ENCODE measurements at places on chromosomes 7 and 10.

GRCh38 chr7:937856-938484 is 16.5 kb downstream of the ADAP1 start:
- DNase-seq = no peak

DNA sequence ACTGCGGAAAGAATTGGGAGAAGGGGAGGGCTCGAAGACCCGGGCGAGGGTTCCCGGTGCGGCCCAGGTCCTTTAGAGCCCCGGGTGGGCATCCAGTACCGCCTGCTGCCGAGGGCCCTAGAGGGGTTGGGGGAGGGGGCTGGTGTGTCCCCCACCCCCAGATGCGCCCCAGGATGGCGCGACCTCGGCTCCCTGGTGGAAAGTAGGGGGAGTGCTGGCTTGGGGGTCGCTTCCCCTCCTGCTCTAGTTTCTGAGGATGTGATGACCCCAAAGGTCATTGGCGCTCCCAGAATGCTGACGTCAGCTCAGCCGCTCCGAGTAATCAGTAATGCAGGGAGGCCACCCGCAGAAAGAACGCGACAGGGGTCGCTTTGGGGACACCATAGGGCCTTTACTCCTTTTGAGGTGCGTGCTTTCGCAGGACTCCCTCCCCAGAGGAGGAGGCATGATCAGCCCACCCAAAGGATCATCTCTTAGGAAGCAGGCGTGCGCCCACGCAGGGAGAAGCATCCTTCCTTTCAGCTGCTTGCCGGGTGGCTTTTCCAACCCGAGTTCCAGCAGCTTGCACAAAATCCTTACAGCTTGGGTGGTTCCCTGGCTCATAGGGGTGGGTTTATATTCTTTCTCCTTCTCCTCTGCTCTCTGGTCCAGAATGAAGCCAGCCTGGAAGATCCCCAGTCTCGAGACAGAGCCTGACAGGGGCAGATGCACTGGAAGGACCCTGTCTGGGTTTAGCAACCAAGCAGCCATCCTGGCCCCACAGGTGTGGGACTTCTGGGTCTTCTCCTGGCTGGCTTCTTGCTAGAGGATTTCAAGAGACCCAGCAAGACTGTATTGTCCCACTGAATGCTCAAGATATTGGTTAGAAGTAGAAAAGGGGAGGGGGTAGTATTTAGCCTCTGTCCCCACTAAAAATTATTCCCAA is 1.3 kb upstream of the PRKAG2 start:
- no peak for DNase-seq

DNA sequence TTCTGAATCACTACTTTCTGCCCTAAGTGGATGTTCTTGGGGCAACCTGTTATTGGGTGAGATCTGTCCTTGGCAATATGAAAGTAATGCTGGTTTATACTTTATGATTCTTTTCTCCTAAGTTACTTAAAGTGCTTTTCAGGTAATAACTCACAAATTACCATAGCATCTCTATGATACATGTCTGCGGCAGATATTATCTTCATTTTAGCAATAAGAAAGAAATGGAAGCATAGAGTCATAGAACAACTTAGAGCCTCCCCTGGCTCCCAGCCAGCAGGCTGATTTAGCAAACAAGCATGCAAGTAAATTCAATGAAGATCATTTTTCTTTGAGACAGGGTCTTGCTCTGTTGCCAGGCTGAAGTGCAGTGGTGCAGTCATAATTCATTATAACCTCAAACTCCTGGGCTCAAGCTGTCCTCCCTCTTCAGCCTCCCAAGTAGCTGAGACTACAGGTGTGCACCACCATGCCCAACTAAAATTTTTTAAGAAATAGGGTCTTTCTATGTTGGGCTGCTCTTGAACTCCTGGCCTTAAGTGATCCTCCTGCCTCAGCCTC is 38.1 kb upstream of the GRM8 start:
- no peak for DNase-seq

DNA sequence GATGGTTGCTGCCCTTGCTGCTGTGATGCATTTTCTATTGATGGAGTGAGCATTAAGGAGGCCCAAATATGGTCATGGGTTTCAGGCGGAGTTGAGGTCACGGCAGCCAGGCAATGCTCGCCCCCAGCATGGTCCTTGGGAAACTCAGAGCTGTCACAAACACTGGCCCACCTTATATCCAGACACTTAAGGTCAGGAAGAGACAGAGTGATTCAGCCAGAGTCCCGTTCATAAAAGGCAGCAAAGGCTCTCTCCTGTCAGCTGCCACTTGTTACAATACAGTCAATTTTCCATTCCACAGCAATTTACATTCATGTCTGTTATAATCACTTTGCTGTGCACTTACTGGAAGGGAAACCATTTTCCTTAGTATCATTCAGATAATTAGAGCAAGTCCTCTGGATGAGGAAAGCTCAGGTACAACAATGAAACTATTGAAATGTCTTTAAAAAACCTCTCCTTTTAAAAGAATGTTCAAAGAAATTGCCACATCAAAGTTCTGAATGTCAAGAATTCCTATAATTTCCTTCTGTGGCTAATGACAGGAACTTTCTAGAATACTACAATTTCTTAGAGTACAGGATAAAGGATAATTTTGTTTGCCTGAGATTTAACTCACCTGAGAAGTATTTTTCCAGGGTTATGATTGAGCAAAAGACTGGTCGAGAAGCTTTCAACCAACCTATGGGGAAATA is 14.8 kb upstream of the ANKRD1 start:
- DNase-seq = no peak

GRCh38 chr10:127612-128432 is 7.4 kb upstream of the ZMYND11 start:
- DNase-seq = no peak

DNA sequence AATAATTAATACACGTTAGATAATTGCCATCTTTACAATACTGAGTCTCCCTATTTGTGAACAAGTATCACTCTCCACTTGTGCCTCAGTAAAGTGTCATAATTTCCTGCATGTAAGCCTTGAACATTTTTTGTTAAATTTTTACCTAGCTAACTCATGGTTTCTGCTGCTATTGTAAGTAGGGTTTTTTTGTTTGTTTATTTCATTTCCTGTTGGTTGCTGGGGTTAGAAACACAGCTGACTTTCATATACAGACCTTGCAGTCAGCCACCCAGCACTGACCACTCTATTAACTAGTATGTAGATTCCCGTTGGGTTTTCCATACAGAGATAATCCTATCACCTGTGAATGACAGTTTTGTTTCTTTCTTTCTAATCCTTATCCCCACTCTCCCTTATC is 133.3 kb downstream of the MPP7 start:
- no peak for DNase-seq

DNA sequence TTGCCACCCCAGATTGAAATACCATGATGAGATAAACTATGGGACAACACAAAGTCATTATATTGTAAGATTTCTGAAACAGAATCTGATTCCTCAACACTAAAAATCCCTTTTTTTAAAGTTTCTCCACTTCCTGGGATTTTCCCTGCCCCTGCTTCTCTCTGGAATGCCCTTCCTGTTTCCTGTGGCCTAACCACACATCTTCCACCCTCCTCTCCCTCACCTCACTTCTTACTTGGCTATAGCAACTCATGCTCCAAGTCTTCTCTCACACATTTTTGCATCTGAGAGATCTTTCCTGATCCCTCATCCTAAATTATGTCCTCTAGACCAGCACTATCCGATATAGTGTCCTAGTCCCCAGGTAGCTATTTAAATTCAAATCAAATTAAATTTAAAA is 4.1 kb upstream of the RELN start:
- no peak for DNase-seq

DNA sequence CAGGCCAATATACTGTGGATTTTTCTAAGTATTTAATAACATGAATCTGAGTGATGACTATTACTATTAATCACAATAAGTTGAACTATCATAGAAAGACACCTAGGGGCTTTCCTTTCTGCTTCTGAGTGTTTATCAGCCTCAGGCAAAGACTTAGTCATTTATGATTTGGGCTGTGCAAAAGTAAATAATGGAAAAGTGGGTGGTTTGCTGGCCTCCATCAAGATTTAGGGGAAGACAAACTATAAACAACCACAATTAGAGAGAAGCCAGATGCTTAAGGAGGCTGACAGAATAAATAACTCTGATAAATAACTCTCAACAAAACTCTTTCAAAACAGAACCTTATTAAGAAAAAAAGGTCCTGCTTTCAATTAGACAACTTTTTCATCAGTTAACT is 64.7 kb downstream of the MACC1 start:
- no peak for DNase-seq

GRCh38 chr10:28219251-28219650 is 83.6 kb downstream of the MPP7 start:
- no peak for DNase-seq

DNA sequence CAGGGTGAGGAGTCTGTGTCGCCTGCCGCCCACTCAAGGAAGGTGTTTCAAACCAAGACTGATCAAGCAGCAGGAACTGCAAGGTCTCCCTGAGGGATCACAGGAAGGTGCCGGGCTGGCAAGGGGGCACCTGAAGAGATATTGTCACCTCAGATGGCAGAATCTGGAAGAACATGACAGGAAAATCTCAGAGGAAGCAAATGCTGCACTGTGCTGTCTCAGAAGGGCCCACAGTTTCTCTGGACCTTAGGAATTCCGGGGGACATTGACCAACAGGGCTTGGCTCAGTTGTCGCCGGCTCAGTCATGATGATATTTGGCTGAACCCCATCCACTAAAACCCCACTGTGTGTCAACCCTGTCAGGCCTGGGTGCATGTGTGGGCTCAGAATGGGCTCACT is 31.9 kb upstream of the GPR26 start:
- DNase-seq = no peak

DNA sequence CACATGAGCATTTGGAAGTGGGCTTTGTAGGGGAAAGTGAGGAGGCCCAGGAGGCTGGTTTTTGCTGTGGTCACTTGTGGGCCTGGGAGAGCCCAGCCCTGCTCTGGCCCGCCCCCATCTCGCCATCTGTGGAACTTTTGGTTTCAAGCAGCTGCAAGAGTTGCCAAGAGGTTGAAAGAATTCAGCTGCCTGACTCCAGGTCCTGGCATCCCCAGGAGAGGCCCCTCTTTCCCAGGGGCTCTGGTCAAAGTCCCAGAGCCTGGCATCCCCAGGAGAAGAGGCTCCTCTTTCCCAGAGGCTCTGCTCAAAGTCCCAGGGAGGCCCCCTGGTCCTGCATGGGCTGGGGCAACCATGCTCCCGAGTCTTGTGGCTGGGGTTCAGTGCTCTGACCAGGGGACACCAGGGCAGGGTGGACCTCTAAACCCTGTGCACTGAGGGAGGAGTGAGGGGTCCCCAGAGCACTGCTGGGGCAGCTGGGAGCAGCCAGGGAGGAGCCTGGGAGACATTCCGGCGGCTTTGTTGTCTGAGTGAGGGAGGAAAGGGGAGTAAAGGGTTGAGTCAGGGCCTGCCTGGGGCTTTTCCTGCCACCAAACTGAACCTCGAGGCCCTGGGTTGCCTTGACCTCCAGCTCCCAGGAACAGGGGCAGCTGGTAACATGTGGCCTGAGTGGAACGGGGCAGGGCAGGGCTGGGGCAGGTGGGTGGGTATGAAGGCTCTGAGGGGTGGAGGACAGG is 27.7 kb upstream of the CSGALNACT2 start:
- DNase-seq = no peak

- no peak for DNase-seq
Observed at GRCh38 chr10:12969951-12970350, 31.6 kb downstream of the CCDC3 start.

DNA sequence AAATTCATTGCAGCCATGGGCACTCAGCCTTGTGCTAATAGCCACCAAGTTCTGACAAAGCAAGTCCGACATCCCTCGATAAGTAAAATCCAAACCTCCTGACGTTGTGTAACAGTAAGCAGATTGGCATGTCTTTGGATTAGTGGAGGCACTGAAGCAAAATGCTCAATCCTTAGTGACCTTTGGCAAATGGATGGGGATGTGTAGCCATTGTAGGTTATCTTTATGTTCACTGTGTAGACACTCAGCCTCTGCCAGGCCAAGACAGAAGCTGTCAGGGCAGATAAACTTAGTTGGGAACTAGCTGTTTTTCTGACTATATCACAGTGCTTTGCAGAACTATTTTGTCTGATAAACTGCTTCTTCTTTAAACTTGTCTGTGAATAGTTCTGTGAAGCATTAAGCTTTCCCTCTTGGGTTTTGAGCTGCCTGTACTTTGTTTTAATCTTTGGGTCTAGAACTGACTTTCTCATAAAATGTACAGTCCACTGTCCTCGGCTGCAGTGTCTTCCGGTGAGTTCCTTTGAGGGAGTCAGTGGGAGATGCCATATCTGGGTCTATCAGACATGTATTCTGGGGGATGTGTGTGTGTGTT is 220.8 kb downstream of the LRMDA start:
- DNase-seq = no peak

GRCh38 chr10:98107644-98108430 is 26.6 kb upstream of the R3HCC1L start:
- no peak for DNase-seq

- no peak for DNase-seq
Observed at GRCh38 chr7:44960011-44960580, 18.7 kb downstream of the MYO1G start.

GRCh38 chr10:119770928-119771327 is 45.1 kb downstream of the INPP5F start:
- DNase-seq = no peak

GRCh38 chr7:154675560-154675959 is 327.4 kb downstream of the PAXIP1 start:
- DNase-seq = no peak

DNA sequence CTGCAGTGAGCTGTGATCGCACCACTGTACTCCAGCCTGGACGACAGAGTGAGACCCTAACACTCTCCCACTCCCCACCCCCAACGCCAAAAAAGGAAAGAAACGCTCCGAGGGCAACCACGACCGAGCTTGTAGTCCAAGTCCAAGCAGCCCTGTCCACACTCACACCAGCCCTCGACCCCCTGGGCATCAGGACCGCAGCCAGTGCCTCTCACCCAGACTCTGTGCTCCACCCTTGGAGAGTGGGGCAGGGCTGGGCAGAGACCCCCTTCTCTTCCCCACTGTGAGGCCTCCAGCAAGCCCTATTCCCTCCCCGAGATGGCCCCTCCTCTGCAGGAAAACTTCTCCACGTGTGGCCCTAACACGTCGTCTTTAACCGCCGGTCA is 82.6 kb downstream of the FOXL3 start:
- DNase-seq = no peak

DNA sequence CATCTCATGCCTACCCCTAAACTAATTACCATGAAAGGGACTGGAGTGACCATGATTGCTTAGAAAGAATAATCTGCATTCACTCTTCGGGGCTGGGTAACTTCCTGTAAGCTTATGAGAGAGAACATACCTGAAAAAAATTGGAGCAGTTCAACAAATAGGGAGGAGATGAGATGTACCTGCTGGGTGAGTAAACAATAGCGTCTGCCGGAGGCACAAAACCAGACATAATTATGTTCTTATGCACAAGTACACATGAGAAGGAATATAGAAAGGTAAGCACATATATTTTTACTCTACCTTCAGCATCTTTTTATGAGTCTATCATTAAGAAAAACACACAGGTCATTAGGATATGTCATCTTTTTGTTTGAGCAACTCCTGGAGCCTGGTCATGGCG is 224.6 kb upstream of the FERD3L start:
- DNase-seq = no peak

GRCh38 chr7:98654524-98655272 is 37.6 kb downstream of the NPTX2 start:
- no peak for DNase-seq

- no peak for DNase-seq
Observed at GRCh38 chr7:157464971-157465886, 128.4 kb downstream of the DNAJB6 start.

All from NCI-H524 treated with DMSO at 0.1 percent for 48 hours (cell line).